ENCODE measurements at places on chromosomes 12 and 14.

DNA sequence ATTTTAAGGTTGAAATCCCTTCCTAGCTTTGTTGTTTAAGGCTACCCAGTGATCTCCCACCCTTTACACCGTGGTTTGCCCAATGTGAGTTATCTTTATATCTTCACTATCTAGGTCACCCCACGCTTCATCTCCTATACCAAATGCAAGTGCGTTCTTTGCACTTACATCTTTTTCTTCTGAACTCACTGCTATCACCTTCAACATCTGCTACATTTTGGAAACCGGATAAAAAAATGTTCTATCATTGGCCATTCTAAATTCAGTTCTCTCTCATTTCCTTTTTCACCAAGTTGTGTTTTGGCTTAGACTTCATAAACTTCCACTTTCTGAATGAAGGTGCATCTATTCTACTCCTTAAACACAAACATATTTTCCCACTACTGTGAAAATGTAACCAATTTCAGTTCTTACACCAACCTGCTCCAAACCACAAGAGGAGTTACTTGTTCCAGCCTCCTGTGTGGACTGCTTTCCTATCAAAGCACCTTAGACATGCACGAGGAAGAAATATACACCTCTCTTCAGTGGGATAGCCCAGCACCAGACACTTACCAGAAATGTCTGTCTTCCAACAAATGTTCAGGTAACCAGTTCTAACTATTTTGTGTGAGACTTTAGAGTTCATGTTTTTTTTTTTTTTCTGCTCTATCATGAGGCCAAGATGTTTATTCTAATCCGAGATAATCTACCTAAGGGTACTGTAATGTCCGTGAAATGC, 21.9 kb downstream of the CLEC9A start:
- DNase-seq: peak; percentile 40

DNA sequence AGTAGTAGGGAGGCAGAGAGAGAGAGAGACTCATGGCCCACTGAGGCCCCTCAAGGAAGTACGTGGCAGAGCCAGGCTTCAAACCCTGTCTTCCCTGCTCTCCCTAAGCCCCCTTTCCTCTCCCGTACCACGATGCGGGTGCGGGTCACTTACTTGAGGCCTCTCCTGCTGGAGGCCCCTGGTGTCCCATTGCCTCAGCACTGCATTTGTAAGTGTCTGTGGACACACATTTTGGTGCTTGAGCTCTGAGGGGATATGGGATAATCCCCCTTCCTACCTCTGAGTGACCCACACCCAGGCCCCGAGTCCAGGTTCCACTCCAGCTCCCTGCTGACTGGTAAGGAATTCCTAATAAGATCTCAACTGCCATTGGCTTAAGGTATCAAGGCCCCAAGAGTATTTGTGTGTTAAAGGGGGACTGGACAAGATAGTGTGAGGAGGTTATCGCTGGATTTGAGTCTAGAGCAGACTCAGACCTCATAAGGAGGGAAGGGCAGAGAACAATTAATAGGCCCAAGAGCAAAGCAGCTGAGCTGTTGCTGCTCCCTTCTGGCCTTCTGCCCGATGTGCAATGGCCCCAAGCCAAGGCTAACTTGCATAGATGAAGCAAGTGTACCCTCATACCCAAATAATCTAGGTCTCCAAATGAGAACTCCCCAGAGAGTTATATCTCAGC, 71.9 kb downstream of the CRACR2A start:
- no peak for DNase-seq

GRCh38 chr14:32938719-32939253, at the start of gene NPAS3:
Gene NPAS3 (plus strand): TSS chr14:32938879.
- DNase-seq: no peak

- no peak for DNase-seq
Measured at GRCh38 chr14:101757064-101757838, 4.3 kb upstream of the PPP2R5C start.

GRCh38 chr12:3267690-3268089, 190.5 kb downstream of the TSPAN9 start:
- DNase-seq: no peak

GRCh38 chr12:132909030-132909368, 21.6 kb upstream of the CHFR start:
- DNase-seq: no peak

GRCh38 chr12:55885113-55885512, 42.4 kb upstream of the MMP19 start:
- no peak for DNase-seq

DNA sequence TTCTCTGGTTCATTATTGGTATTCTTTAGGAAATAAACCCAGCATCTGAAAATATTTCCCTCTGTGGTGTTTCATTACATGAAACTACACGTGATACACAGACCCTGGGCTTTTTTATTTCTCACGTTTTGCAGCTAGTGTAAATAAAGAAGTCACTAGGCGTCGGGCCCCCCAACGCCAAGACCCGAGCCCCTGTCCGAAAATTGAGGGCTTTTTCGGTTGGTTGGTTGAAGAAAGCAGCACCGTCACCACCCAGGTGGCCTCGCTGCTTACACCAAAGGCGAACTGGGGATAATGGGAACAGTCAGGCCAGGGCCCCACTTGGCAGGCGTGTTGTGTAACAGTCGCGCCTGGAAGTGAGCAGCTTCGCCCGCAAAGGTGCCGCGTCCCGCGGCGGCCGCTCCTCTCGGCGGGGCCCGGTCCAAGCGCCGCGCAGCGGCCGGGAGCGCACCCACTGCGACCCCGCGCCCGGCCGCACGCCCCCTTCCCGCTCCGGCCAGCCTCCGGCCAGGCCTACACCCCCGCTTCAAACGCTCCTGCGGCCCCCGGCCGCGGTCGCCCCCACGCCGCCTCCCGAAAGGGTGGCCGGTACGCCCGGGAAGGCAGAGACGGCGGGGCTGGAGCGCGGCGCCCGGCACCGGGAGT, 1.2 kb downstream of the DUSP16 start:
- DNase-seq: peak; percentile 56

- no peak for DNase-seq
Measured at GRCh38 chr12:83136411-83136810, 449.7 kb downstream of the TMTC2 start.

GRCh38 chr14:52077256-52077979, 8.6 kb upstream of the NID2 start:
- no peak for DNase-seq

DNA sequence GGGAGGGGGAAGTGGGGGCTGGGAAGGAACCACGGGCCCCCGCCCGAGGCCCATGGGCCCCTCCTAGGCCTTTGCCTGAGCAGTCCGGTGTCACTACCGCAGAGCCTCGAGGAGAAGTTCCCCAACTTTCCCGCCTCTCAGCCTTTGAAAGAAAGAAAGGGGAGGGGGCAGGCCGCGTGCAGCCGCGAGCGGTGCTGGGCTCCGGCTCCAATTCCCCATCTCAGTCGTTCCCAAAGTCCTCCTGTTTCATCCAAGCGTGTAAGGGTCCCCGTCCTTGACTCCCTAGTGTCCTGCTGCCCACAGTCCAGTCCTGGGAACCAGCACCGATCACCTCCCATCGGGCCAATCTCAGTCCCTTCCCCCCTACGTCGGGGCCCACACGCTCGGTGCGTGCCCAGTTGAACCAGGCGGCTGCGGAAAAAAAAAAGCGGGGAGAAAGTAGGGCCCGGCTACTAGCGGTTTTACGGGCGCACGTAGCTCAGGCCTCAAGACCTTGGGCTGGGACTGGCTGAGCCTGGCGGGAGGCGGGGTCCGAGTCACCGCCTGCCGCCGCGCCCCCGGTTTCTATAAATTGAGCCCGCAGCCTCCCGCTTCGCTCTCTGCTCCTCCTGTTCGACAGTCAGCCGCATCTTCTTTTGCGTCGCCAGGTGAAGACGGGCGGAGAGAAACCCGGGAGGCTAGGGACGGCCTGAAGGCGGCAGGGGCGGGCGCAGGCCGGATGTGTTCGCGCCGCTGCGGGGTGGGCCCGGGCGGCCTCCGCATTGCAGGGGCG, at the start of gene GAPDH:
Gene GAPDH (plus strand): TSS at position 595 of the 772 bp plus-strand sequence. CDS start 316 bp downstream, outside the sequence.
- peak; percentile 99 for DNase-seq

GRCh38 chr12:105738051-105738450, 400.7 kb downstream of the NUAK1 start:
- no peak for DNase-seq

DNA sequence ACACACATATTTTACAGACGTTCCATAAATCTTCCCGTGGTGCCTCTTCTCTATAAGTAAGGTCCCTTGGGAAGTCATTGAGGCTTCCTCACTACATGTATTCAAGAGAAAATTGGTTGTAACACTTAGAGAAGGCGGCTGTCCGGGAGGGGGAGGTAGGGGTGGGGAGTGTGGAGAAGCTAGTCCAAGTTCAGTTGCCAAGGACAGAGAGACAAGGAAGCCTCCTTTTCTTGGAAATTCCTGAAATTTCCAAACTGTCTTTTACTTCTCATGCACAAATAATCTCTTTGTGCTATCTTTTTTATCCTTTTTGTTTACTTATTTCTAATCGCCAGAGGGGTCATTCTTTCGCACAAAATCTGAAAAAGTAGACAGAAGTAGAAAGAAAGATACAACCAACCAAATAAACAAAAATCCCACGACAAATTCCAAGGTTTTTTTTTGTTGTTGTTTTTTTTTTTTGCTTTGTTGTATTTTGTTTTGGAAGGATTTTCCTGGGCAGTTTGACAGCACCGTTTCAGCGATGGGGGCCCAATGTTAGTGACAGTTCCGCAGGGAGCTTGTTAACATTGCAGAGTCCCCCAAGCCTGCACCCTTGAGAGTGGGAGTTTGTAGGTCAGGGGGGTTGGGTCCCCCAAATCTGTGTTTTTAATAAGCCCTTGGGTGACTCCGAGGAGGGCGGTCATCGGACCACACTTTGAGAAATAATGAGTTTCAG, 45.2 kb downstream of the MAP1LC3B2 start:
- DNase-seq: no peak

GRCh38 chr12:87112571-87113345, 856.6 kb upstream of the MGAT4C start:
- no peak for DNase-seq

GRCh38 chr14:104542871-104543830, 36.4 kb upstream of the C14orf180 start:
- DNase-seq: no peak

DNA sequence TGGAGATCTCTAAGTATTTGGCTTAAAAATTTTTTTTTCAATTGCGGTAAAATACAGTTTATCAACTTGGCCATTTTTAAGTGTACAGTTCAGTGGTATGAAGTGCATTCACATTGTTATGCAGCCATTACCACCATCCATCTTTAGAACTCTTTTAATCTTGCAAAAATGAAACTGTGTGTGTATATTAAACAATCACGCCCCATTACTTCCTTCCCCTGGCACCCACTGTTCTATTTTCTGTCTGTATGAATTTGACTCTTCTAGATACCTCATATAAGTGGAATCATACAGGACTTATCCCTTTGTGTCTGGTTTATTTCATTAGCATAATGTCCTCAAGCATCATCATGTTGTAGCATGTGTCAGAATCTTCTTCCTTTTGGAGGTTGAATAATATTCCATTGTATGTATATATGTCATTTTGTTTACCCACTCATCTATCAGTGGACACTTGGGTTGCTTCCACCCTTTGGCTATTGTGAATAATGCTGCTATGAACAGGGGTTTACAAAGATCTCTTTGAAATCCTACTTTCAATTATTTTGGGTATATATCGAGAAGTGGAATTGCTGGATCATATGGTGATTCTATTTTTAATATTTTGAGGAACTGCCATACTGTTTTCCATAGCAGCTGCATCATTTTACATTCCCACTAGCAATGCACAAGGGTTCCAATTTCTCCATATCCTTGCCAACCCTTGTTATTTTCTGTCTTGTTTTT, 62.9 kb downstream of the SAMD4A start:
- no peak for DNase-seq

DNA sequence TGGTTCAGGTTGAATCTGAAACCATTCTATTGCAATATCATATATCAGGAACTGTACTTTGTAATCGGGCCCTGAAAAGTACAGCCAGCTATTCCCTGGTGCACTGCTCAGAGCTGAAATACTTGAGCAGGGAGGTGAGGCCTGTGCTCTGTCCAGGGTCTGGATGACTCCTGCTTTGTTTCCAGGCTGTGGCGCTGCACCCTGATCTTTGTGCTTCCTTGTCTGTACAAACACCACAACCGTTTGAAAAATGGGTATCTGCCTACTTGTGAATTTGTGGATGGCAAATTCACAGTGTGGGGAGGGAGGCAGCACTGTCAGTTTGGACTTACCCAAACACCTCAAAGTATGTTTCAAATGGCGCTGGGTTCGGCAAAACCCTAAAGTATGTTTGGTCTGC, 155.4 kb upstream of the FAR2 start:
- DNase-seq: no peak

- no peak for DNase-seq
Measured at GRCh38 chr14:100553471-100553870, 33.7 kb downstream of the BEGAIN start.

DNA sequence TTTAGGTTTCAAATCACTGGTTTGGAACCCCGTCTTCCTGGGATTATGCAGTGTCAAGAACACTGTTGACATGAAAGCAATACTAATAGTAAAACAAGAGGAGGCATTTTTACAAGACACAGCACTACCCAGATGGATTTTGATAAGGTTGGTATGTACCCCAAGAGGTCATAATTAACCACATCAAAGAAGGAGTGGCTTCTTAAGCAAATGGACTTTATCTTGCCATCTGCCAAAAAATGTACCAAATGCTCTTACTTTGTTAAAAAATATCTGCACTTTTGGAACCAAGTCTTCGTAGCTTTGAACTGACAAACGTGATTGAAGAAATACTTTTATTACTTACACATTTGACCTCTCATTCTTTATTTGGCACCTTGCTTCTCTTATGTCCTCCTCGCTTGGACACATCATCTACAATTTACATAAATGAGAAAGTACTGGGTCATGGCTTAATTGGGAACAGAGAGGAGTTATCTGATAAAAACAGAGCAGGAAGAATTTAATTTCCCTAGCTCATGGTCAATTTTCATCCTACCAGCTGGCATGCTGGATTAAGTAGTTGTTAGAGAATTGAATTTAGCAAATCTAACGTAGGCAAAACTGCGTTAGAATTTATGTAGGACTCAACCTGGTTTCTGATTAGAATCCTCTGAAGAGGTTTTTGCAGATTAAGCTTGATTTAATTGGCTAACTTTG, 54.5 kb upstream of the PRICKLE1 start:
- no peak for DNase-seq

DNA sequence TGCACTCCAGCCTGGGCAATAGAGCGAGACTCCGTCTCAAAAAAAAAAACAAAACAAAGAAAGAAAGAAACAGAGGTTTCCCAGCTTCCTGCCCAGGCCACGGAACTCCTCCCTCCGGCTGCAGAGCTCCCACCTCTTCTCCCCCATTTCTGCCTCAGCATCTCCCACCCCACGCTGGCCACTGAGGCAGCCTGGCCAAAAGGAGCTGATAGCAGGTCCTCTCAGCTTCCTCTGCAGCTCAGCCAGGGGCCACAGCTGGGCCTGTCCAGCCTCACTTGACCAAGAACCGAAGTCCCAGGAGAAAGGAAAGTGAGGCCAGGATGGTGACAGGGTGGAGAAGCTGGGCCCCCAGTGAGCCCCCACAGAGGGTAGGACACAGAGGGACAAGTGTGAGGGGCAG, 33.4 kb upstream of the CD9 start:
- no peak for DNase-seq

GRCh38 chr14:99660794-99661193, 15.9 kb downstream of the HHIPL1 start:
- no peak for DNase-seq

- DNase-seq: no peak
Measured at GRCh38 chr14:97393244-97393643, 596.1 kb downstream of the VRK1 start.

Measured in MM.1S (cell line).